ENCODE measurements at places on chromosomes 5 and 9.

DNA sequence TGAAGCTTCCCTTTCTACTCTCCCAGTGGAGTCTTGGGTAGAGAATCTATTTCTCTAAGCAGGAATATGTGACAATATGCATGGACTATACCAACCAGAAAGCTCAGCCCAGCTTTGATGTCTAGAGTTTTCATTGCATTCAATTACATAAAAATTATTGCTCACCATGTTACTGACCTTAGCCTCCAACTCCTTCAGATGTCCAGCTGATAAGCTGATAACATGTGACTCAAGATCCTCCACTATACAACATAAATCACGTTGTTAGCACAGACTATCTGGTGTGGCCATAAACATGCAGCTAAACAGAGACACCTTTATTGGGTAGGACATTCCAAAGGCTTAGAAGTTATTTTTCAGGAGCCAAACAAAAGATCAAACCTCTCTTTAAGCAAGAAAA lies 1168.2 kb downstream of the CDH12 start:
- no peak for DNase-seq

DNA sequence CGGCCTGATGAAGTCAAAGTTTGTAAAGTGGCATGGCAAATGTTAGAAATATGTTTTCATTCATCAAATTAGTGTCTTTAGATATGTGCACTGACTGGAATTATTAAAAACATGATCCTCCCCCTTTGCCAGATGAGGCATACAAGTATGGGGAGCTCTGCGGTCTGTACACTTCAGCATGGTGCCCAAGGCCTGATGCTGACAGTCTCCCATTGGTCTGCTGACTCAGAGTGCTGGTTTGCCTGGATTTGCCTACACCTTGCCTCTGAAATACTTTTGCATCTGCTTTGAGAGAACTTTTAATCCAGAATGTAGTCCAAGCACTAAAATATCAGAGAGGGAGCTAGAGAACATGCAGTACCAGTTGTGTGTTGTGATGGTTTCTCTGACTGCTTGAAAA lies 354.3 kb upstream of the ACTBL2 start:
- DNase-seq = no peak

DNA sequence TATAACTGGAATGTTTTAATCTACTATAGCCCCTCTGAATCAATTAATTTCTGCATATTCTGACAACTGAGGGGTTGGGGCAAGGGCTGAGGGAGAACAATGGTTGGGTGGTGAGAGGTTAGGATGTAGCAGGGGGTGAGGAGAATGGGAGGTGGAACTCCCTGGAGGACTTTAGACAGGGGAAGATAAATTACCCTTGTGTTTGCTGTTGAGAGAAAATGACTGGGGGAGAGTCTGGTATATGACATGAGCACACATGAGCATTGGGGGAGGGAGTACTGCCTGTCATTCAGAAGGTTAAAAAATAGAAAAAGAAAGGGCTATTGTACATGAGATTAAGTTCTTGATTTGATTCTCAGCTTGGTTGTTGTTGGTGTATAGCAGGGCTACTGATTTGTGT lies 37.2 kb upstream of the PAPPA start:
- DNase-seq = no peak

GRCh38 chr5:129966071-129966470 lies 61.8 kb downstream of the CHSY3 start:
- DNase-seq = no peak

DNA sequence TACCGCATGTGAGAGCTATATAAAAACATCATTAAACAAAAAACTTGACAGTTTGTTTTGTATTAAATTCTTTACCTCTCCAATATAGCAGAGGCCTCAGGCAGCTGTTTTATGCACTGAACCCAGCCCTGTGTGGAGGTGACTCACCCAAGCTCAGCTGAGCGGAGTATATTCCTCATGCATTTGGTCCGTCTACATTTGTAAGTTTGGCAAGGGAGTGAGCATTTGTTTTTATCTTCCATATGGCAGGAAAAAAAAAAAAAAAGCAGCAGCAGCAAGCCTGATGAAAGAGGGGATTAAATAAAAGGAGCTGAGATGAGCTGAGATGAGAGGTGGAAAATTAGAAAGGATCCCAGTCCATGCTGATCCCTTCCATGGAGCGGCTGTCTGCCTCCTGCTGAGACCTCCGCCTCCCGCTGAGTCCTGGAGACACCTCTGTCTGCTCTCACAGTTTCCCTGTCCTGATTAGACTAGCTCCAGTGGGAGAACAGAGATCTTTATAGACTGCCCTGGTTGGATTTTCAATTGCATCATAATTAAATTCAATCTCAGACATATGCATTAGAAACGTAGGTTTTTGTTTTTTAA lies 112.0 kb upstream of the CTNND2 start:
- no peak for DNase-seq

DNA sequence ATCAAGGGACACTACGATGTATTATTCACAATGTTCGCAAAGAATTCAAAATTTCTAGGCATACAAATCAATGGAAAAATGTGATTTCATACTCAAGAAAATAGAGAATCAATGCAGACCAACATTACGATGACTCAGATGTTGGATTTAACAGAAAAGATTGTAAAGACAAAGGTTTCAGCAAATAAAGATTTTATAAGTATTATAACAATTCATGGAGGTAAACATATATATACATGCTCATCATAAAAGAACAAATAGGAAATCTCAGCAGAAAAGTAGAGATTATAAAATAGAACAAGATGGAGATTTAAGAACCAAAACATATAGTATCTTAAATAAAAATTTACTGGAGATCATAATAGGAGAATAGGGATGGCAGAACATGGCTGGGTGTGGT lies 93.4 kb upstream of the JAK2 start:
- no peak for DNase-seq

- DNase-seq = no peak
Measured at GRCh38 chr9:30280229-30280900, 2104.1 kb upstream of the ACO1 start.

DNA sequence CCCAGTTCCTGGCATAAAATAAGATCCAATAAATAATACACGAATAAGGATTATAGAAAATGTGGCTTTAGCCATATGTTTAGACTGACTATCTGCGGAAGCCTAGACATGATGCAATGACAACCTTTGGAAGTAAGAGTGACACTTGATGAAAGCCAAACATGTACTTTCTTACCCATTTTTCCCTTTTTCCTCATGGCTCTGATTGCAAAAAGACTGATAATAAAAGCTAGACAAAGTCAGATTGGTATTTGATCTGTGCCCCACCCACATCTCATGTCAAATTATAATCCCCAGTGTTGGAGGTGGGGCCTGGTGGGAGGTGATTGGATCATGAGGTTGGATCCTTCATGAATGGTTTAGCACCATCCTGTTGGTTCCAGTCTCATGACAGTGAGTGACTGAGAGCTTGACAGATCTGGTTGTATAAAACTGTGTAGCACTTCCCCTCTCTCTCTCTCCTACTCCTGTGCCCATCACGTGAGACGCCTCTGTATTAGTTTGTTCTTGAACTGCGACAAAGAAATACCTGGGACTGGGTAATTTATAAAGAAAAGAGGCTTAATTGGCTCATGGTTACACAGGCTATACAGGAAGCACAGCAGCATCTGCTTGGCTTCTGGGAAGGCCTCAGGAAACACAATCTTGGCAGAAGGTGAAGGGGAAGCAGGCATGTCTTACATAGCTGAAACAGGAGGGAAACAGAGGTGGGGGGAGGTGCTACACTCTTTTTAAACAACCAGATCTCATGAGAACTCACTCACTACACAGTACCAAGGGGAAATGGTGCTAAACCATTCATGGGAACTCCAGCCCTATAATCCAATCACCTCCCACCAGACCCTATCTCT lies 243.4 kb upstream of the PIK3R1 start:
- no peak for DNase-seq

DNA sequence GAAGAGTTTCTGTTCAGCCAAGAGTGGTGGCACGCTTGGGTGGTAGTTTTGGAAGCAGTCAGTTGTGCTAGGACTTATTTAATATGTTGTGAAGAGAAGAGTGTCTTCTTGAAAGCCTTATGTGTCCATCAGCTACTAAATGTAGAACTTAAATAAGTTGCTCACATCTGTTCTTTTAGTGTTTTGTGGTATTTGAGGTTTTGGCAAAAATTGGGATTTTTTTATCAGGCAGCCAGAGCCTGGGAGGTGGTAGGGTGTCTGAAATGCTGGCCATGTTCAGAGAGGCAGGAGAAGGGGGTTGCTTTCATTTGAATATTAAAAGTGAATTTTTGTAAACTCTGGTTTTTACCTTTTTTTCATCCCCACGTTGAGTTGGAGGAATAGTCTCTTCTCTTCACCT lies 24.2 kb upstream of the ZBTB34 start:
- no peak for DNase-seq

DNA sequence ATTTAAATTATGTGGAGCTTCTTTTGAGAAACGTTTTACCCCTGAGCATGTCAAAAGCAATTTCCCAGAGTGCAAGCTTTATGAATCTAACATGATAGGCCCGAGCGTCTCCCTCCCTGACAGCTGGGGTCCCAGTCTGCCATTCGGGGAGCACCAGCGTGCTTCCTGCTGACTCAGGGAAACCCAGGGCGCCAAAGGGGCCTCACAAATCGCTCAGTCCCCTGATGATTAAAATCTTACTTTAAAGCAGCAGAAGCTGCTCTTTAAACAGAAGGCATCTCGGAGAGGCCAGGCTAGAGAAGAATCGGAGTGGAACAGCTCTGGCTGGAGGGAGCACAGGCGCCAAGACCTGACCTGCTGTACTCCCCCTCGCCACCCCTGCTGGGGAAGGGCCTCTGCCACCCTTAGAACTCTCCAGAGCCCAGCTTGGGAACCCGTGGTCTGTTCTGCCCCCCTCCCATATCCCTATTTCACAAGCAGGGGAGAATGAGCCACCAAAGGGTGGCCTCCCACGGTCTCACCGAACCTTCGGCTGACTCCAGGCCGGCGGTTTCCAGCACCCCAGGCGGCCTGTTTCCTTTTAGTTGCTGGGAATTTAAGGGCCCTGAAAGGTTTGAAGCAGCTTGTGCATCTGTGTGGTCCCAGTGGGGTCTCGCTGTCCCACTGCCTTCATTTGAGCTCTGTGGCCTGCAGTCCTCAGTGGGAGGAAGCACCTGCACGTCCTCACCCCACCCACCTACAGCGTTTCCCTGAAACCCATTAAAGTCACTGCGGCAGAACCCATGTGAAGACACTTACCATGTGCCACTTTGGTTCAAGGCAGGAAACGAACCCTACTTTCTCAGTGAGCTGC lies 147.6 kb downstream of the COL23A1 start:
- DNase-seq = no peak

- no peak for DNase-seq
Measured at GRCh38 chr5:166862581-166862980, 1428.9 kb upstream of the WWC1 start.

- DNase-seq = no peak
Measured at GRCh38 chr5:1795931-1796330, 3.7 kb downstream of the MRPL36 start.

- no peak for DNase-seq
Measured at GRCh38 chr9:131062969-131063368, 33.4 kb upstream of the AIF1L start.

DNA sequence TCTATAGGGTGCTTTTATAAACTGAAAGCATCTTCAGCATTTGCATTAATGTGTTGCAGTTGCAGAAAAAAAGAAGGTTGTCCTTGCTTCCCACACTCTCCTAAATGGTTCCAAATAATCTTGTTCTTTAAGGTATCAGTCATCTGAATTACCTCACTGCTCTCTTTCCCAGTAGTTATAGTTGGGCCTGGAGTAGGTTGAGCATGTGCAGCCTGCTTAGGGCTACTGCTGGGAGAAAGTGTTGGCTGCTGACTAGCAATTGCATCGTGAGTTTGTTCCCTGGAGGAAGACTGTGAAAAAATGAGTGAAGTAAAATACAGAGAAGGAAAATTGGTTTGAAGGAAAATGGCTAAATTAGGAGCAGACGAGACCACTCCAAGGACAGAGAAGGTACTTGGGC lies 74.5 kb downstream of the PRR16 start:
- DNase-seq = no peak

DNA sequence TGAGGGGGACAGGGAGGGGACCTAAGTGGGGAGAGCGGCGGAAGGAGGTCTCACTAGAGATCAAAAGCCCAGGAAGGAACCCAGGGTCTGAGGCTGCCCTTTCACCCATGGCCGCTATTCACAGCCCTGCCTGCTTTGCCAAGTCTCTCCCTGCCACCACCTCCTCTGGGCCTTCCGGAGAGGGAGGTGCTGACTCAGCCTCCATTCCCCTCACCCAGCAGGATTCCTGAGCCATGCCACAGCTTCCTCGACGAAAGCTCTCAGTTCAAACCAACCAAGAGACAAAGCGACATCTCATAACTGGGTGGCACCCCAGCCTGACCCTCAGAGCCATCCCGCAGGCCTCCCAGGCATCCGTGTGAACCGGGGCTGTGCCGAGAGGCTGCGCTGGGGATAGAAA lies 36.7 kb downstream of the PAX5 start:
- no peak for DNase-seq

GRCh38 chr9:134293611-134294152 lies 32.6 kb upstream of the RXRA start:
- DNase-seq = no peak

All from T-helper 22 cell (primary cell).